T-helper 9 cell (primary cell): ENCODE measurements at places on chromosomes 5 and 9.
A peak's percentile ranks its signal among the peaks of the same experiment; 100 is the strongest.

GRCh38 chr5:60992871-60993270 is 47.9 kb downstream of the NDUFAF2 start:
- no peak for DNase-seq

GRCh38 chr5:180206993-180207392 is 2.0 kb downstream of the RASGEF1C start:
- DNase-seq = no peak

GRCh38 chr5:38697013-38697412 is 140.6 kb upstream of the LIFR start:
- DNase-seq = no peak

DNA sequence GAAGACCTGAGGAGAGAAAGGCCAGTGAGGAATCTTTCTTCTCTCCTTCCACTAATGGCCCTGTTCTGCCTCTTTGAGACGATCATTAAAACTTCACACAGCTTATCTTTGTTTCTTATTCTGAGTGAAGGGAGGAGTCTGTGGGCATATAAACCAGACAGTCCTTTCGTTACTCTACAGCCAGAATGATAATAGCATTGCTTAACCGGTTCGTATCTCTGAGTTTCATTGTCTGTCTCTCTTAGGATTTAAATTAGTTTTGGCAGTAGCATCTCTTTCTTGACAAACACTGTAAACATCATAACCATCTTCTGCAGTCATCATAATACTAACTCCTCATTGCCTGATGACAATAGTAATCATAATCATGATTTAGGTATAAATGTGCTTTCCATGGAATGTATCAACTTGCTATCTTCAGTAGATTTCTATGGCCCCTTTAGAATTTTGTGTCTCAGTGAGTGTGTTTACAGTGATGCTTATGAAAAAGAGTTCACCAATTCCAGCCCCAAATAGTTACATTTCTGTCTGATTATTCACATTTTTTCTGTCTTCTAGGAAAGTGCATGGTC is 618.8 kb upstream of the KLF4 start:
- no peak for DNase-seq

- DNase-seq = no peak
Observed at GRCh38 chr5:109833946-109834345, 144.2 kb downstream of the MAN2A1 start.

- DNase-seq = no peak
Observed at GRCh38 chr9:98391406-98391805, 136.0 kb upstream of the TBC1D2 start.

- DNase-seq = no peak
Observed at GRCh38 chr5:160507221-160507721, 85.6 kb downstream of the PTTG1 start.

GRCh38 chr5:117982691-117983090 is 1005.7 kb downstream of the DTWD2 start:
- DNase-seq = no peak

- DNase-seq = no peak
Observed at GRCh38 chr9:109894921-109895758, 115.1 kb downstream of the PALM2AKAP2 start.

GRCh38 chr9:134488331-134489280 is 153.0 kb upstream of the COL5A1 start:
- no peak for DNase-seq

- DNase-seq = no peak
Observed at GRCh38 chr5:126002222-126002897, 420.8 kb upstream of the GRAMD2B start.

DNA sequence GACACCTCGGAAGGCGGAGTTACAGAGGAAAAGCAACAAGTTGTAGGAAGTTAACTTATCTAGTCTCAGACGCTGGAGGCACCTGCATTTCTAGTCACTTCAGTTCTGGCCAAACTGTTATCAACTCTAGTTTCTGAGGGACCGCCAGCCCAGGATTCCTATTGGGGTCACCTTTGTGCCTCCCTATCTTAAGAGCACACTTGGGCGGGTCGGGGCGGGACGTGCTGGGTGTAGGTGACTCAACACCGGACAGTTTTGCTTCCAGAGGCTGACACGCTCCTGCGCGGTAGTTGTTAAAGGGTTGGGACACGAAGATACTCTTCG is 679 bp upstream of the KDM4C start:
- peak; percentile 60 for DNase-seq

GRCh38 chr5:174876-175465 is 16.3 kb upstream of the LRRC14B start:
- no peak for DNase-seq

DNA sequence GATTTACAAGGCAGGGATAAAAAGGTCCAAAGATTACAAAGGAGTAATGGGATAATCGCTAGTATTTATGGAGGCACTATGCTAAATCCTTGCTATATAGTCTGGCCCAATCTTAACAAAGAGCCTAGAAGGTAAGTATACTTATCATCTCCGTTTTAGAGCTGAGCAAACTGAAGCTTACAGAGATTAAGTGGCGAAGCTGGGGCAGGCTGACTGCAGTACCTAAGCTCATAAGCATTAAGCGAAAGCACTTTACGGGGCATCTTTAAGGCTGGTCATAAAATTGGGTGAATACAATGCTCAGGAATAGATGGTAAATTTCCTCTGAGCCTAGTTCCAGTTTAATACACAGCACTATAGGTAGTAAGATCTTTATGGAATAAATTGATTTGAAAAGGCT is 30.0 kb upstream of the ZNF366 start:
- no peak for DNase-seq

- DNase-seq = no peak
Observed at GRCh38 chr9:26502311-26502710, 390.3 kb downstream of the CAAP1 start.

GRCh38 chr5:135195270-135195608 is 161.2 kb upstream of the PITX1 start:
- no peak for DNase-seq
